ENCODE measurements at places on chromosomes 5 and 9.

DNA sequence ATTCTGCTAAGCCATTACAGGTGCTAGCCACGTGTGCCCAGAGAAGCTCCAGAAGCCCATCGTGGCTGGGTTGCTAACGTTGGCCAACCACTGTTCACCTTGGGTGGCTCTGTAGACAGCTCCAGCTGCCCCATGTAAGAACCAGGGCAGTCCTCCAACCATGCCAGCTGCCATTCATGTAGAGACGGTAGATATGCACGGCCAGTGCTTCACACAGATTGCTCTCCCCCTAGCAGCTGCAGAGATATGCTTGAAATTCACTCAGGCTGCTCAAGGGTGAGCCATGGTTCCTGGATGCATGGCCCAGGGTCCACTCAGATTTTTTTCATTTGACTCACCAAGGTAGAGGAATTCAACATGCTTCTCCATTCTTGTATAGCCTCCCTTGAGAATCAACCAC, 31.0 kb downstream of the GADD45G start:
- no peak for DNase-seq

DNA sequence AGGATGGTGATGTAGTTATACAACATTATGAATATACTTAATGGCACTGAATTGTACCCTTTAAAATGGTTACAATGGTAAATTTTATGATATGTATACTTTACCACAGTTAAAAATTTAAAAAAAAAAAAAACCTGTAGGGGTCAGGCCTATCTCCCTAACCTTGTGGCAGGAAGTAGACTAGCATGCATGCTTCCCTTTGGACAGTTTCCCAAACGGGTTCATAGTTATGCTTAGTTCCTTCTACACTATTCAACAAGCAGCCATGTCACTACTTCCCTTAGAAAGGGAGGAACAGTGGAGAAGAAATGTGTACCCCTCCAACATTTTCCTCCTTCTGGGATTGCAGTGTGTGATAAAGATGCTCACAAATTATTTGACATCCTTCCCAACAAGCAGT, 32.5 kb downstream of the IDNK start:
- DNase-seq = no peak

- no peak for DNase-seq
Observed at GRCh38 chr5:78508186-78508765, 140.3 kb downstream of the LHFPL2 start.

- no peak for DNase-seq
Observed at GRCh38 chr5:96014395-96014794, 52.7 kb upstream of the ELL2 start.

DNA sequence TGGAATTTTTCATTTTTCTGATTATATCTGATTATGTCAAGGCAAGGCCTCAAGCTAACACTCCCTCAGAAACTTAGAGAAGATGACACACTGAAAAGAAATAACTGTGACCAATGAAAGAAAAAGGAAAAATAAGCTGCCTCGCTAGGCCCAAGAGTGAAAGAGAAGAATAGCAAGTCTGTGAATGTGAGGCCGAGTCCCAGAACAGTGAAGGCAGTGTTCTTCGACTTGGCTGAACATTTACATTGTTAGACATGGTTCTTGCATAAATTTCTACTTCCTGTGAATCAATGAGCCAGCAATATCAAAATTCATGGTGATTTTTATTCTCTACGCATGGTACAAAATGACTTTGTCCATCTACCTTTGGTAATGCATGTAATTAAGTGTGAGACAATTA, at the start of gene ATP10B:
Gene ATP10B, minus strand, starts transcription at position 163 of the 400 bp plus-strand sequence. CDS start 164,137 bp downstream, outside the sequence.
- no peak for DNase-seq

DNA sequence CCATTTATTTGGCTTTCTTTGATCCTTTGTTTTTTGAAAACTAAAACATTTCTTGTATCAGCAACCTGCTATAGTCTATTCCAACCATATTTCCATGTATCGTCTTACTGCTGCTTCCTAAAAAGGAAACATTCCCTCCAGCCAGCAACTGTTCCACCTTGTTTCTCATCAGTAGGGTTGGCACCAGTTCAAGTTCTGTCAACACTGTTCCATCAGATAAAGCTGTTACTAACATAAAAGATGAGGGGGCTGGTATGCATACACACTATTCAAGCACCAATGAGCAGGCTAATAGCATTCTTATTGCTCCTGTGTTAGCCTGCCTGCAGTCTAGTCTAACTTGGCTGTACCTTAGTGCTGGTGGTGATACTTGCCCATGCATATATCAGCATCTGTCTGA, 178.3 kb downstream of the CWC27 start:
- peak; percentile 92 for DNase-seq

GRCh38 chr9:86519066-86519615, 164.9 kb upstream of the TUT7 start:
- no peak for DNase-seq

- DNase-seq = no peak
Observed at GRCh38 chr5:151772846-151773561, 1.2 kb downstream of the G3BP1 start.

GRCh38 chr5:143682929-143683386, 129.0 kb upstream of the HMHB1 start:
- DNase-seq = no peak

DNA sequence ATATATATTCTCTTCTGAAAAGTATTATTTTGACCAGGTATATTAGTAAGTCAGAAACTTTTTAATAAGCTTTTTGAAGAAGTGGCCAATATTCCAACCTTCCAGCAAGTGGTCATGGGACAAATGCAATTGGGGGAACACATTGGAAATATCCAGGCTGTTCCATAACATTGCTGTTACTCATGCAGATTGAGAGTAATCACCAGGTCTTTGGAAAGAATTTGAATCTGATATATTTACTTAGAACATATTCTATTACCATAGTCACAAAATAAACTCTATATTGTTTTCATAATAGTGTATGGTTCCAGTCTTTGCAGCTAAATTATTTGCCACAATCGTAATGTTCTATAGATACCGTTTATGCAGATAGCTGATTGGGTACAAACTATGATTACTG, 102.8 kb downstream of the TAF11L14 start:
- DNase-seq = no peak

DNA sequence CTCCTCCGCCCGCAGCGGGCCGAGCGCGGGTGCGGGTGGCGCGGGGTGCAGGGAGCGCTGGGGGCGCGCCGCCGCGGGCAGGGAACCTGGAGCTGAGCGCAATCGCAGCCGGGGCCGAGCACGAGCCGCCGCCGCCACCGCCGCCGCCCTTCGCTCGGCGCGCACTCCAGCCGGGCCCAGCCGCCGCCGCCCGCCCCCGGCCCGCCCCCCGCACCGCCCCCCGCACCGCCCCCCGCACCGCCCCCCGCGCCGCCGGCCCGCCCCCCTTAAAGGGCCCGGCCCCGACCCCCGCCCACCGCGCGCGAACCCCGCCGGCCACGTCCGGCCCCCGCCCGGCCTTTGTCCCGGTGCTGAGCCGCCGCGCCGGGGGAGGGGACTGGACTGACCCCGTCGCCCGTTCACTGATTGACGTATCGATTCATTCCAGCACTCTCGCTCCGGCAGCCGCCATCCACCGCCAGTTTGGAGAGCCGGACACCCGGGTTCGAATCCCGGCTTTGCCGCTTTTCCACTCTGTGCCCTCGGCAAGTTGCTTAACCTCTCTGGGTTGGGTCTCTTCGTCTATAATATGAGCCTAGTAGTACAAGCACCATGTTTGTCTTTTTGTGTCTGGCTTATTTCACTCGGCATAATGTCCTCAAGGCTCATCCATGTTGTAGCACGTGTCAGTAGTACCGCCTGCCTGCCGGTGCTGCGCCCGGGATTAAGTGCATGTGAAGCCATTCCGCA, at the start of gene SH3PXD2B:
Gene SH3PXD2B, minus strand, starts transcription at position 168 of the 729 bp plus-strand sequence. CDS start 173 bp downstream, outside the sequence.
- peak; percentile 73 for DNase-seq
